Camera-type eye (tissue), 1 donor: ENCODE measurements at places on chromosomes 16 and 17. TPM values are rescaled to one million over a fixed set of nuclear protein-coding genes. Genes with fewer than 3 reads are reported as not detected.

The MPP3 gene
- total RNA-seq = 21.7 TPM

The TBCD gene
- 63.9 TPM for total RNA-seq

The TMEM114 gene
- 5.7 TPM for total RNA-seq

The DNASE1L2 gene
- total RNA-seq = 1.2 TPM

The KRTAP4-3 gene
- not detected for total RNA-seq

The IL21R gene
- total RNA-seq = 0.33 TPM

The RFWD3 gene
- 26.7 TPM for total RNA-seq

The HS3ST3A1 gene
- total RNA-seq = 22.7 TPM

The TPSB2 gene
- total RNA-seq = 5.2 TPM

The RAB40C gene
- total RNA-seq = 18.9 TPM

The SHBG gene
- total RNA-seq = 1.3 TPM
